MG63 (cell line): ENCODE measurements at places on chromosomes 13 and 19. TPM values are rescaled to one million over a fixed set of nuclear protein-coding genes. Genes with fewer than 3 reads are reported as not detected.
A peak's percentile ranks its signal among the peaks of the same experiment; 100 is the strongest.

The ADM5 gene
- 0.33 and 1.4 TPM in 2 replicates for total RNA-seq

GRCh38 chr13:32811297-32811800, 204.9 kb upstream of the KL start:
- no peak for DNase-seq

DNA sequence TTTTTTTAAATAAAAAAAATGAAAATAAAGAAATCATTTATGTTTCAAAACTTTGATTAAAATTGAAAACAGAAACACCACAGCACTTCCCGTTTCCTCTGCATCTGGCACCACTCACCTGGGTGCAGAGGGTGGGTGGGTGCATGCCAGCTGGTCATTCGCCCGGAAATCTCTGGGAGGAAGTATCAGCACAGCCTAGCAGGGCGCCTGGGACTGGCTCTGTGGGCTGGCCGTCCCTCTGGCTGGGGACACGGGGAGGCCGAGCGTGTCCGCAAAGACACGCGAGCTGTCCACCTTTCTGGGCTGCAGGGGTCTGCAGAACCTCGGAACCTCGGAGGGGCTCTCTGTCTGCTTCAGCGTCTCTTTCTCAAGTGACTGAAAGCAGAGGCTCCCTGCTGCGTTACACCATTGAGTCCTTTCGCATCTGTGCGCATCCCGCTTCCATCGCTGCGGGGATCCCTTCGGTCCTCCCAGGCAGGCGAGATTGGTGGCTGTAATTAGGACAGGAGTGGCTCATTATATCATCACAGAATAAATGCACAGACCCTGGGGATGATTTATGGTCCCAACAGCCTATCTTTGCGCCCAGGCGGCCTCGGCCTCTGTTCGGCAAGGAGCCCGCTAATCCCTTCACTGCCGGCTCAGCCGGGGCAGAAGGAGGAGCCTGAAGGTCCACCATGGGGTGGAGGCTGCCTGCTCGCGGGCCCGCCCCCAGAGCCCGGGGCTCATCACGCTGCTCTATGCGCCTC, 17.2 kb downstream of the CRTC1 start:
- DNase-seq, result peak; percentile 50

The SLC1A5 gene
- 170 and 305 TPM in 2 replicates for total RNA-seq

The GDF15 gene
- total RNA-seq, result 2.3 and 13.1 TPM in 2 replicates

The ALKBH7 gene
- 48.4 TPM in 2 replicates for total RNA-seq

The ZNF548 gene
- total RNA-seq, result 7.7 and 17.8 TPM in 2 replicates

GRCh38 chr13:67390462-67391086, 160.4 kb upstream of the PCDH9 start:
- DNase-seq, result no peak
